ENCODE measurements at places on chromosomes 7 and 10.
A peak's percentile ranks its signal among the peaks of the same experiment; 100 is the strongest.

DNA sequence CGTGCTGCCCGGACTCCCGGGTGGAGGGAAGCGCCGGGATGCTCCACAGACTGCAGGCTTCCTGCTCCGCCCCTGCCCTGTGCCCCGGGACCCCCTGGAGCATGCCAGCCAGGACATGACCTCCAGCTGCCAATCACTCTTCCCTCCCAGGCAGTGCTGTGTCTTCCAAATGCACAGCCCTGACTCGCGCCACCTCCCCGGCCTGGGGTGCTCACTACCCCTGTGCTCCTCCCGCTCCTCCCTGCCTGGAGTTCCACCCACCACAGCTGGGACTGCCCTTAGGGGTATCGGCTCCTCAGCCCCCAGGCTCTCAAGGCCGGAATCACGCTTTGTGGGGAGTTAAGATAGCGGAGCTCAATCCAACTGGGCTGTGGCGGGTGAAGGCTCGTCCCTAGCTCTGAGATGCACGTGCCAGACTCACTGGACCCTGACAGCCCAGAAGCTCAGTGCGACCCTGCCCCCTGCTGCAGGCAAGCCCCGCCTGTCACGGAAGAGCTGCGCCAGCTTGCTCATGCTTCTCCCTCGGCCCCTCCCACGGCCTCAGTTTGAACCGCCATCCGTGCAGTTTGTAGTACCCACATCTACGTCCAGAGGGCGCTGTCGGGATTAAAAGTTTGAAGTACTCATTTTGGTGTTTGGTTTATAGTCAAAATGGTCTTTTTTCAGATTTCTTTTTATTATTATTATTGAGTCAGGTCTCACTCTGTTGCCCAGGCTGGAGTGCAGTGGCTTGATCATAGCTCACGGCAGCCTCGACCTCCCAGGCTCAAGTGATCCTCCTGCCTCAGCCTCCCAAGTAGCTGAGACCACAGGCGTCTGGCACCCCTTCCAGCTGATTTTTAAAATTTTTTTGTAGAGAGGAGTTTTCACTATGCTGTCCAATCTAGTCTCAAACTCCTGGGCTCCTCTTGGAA lies 142.5 kb upstream of the TCERG1L start:
- peak; percentile 48 for DNase-seq

DNA sequence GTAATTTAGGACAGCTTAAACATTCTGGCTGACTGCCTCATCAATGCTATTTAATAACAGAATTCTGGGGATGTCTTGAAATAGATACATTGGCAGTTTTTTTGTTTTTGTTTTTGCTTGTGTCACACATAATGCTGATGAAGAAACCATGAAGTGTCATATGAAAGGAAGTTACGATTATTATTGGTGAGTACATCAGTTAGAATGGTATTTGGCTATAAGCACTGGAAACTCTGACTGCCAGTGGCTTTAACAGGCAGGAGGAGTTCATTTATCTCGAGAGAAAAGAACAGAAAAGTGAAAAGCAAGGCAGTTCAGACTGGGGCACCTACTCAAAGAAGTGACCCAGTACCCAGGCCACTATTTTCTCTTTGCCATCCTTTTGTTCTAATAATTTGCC lies 18.1 kb downstream of the LSM8 start:
- no peak for DNase-seq

DNA sequence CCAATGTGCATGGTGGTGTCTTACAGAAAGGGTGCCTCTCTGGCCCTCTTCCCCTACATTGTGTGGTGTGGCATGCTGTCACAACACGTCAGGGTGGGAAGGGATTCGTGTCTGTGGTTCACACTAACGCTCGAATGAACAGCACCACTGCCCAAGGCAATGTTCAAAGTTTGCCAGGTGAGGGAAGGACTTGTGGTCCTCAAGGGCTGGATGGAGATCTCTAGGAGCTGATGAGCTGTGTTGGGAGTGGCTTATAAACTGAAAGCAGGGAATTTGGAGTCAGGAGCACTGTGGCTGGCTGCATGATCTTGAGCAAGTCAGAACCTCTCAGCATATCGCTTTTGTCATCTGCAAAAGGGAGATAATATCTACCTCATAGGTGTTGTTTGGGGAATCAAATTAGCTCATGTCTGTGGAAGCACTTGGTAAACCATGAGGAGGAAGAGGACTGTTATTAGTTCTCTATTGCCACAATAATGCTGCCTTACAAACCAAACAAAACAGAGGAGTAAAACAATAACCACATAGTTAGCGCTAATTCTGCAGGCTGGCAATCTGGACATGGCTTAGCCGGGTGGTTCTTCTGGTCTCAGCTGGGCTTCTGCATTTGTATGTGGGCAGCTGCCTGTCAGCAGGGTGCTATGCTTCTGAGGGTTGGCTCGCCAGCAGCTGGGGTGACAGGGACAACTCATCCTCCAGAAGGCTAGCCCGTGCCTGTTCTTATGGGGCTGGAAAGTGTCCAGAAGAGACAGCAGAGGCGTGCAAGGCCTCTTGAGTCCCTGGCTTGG lies 22.9 kb upstream of the C10orf105 start:
- no peak for DNase-seq

DNA sequence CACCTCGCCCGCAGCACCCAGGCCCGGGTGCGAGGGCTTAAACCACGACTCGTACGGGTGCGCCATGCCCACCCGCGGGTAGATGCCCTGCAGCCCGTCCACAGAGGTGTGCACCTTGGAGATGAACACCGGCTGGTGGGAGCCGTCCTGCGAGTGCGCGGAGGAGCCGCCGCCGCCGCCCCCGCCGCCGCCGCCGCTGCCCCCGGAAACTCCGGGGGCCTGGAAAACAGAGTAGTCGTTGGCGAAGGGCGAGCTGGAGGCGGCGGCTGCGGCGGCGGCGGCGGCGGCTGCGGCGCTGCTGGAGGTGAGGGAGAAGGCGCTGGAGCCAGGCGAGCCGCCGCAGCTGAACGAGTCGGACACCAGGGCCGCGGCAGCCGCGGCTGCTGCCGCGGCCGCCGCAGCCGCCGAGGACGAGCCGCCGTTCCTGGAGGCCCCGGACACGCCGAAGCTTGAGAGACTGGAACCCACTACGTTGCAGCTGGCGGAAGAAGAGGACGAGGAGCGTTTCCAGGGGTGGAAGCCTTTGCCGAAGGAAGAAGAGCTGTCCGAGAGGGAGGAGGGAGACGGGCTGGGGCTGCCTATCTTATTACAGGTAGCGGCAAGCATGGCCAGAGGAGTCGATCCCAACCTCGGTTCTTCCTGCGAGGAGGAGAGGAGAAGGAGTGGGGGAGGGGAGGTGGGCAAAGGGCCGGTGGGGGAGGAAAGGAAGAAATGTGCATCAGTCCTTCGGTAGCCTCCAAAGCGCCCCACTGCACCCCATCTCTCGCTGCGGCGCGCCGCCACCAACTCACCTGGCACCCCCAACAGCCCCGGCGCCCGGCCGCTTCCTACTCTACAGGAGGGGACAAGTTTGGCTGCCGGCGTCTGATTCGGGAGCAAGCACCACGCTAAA lies 1.3 kb downstream of the SP8 start:
- DNase-seq: no peak

GRCh38 chr7:55409482-55410225 lies 44.5 kb downstream of the LANCL2 start:
- peak; percentile 47 for DNase-seq

GRCh38 chr10:132537684-132538001 lies at the start of gene INPP5A:
TSS of gene INPP5A (plus strand) at chr10:132537787. CDS start at chr10:132538097, 310 bp downstream.
- no peak for DNase-seq

DNA sequence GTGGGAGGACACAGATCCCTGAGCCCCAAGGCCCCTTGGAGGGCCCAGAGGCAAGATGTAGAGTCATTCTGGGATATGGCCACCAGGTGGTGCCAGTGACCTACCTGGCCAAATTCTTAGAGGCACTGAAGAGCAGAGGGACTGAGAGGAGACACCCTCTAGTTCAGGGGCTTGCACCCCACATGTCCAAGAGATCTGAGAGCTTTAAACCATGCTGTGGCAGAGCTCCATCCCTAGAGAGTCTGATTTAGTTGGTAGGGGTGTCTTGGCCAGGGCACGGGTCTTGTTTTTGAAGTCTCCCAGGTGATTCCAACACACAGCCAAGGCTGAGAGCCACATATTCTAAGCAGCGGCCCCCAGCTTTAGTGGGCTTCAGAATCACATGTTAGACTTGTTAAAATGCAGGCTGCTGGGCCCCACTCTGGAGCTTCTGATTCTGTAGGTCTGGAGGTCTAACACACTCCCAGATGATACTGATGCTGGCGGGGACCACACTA lies 52.5 kb downstream of the PRF1 start:
- DNase-seq: peak; percentile 58

DNA sequence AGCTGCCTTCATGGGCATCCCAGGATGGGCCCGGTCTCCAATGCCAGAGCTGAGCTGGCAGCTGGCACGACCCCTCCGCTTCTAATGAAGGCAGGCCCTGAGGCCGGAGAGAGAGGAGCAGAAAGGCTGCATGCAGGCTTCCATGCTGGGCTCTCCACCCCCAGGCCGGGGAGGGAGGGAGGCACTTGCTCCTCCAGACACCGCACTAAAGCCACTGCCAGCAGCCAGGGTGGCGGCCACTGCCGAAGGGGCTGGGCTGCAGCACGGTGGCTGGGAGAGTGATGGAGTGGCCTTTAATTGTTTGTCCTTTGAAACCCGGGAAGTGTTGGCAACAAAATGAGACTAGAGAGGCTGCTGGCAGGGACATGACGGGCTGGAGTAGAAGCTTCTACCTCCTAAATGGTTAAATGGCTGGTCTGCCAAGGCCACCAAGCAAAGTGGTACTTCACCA lies 236.5 kb downstream of the SKAP2 start:
- no peak for DNase-seq

GRCh38 chr10:57468894-57469432 lies 798.7 kb downstream of the IPMK start:
- DNase-seq: no peak
